ENCODE measurements at places on chromosomes 4 and X.

- DNase-seq: no peak
These were observed 20.5 kb upstream of the CD40LG start for GRCh38 chrX:136627409-136627808.

- no peak for DNase-seq
These were observed 12.1 kb downstream of the EIF1AX start for GRCh38 chrX:20129547-20129946.

DNA sequence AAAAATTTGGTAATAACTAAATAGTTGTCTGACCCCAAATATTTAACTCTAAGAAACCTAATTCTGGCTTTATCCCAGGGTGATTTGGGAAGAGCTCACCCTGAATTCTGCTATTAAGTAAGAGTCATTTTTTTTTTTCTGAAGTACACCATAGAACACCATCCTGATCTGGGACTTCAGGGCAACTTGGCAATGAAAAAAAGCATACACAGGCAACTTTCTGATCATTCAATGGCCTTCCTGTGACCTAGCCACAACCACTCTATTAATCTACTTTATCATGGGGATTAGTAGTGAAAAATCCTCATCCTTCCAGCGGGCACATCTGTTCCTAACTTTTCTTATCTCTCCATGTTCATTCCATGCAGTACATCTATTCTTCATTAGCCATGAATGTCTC, 333.2 kb upstream of the MAD2L1 start:
- no peak for DNase-seq

DNA sequence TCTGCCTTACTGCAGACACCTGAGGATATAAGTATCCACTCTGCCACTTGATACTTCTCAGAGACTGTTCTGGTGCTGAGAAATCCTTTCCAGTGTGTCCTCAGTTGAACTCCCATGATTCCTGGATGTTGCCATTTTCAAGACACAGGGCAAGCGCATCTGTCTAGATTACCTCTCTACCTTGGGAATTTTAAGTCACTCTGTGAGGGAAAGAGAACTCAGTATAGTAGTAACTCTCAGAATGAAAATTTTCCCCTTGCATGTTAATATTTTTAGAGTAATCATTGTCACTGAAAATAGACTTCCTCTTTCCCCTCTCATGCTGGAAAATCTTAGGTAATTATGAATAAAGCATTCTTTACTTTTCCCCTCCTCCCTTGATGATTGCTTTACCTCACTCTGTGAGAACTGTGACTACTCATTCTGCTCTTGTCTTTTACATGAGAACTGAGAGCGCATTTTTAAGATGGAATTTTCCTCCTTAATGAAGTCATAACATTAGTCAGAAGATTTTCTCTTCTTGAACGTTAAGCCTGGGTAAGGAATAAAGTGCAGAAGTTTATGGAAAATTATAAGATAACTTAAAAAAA, 45.0 kb downstream of the TET2 start:
- DNase-seq: no peak

DNA sequence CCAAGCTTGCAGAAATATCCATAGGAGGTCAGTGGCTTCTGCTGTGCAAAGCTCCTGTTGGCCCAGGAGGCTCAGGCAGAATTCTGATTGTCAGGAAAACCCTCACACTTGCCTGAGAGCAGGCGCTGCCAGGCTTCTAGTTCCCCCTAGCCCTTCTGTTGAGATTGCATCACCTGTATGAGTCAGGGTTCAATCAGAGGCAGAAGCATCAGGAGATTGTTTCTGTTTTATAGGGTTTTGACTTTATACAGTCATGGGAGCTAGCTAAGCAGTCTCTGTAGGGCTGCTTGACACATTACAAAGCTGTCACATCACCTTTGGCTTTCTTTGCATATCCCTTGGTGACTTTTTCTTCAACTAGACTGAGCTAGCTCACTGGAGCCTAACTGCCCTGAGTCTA, 27.8 kb downstream of the DIPK2B start:
- peak; percentile 51 for DNase-seq

DNA sequence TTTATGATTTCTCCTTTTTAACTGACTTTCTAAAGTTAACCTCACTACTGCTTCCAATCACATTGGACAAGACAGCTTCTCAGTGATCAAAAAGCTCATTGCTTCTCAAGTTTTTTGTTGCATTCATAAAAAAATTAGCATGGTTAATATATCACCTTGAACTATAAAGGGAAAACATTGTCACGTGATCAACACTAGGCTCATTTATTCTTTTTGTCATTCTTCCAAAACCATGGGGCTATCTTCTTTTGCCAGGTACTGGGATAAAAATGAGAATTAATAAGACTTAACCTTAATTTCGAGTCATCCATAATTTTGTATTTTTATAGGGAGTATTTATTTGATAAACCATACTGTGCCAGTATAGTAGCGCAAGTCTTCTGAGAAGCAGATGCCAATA, 1105.9 kb upstream of the TENM3 start:
- DNase-seq: no peak

- DNase-seq: peak; percentile 54
These were observed 33.4 kb upstream of the SRD5A3 start for GRCh38 chr4:55312489-55313101.

DNA sequence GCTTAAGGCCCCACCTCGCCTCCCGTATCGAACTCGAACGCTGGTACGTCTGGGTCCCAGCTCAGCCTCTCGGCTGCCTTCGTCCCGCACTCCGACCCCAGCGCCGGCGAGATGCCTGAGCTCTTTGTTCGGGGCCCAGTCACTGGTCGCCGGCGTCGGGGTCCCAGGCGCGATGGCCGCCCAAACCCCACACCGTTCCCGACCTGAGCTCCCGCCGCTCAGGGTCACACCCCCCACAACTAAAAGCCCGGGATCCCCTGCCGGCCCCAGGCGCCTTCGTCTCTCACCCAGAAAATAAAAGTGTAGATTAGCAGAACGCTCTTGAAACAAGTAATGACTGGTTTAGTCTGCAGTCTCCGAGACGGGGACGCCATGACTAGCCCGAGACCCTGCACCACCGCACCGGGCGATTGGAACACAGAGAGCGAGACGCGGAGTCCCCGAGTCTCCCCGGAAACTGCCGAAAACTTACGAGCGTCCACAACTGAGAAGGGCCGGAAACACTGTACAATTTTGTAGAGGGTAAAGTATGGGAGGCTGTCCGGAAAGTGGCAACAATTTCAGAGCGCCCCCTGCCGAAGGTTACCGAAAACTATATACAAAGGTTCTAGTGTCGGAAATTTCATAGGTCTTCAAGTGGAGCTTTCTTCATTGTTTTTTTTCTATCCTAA, at the start of gene TSPAN6:
TSPAN6 (minus strand) TSS at position 486 of the 671 bp plus-strand sequence; CDS start at position 374, 112 bp downstream.
- DNase-seq: peak; percentile 87

DNA sequence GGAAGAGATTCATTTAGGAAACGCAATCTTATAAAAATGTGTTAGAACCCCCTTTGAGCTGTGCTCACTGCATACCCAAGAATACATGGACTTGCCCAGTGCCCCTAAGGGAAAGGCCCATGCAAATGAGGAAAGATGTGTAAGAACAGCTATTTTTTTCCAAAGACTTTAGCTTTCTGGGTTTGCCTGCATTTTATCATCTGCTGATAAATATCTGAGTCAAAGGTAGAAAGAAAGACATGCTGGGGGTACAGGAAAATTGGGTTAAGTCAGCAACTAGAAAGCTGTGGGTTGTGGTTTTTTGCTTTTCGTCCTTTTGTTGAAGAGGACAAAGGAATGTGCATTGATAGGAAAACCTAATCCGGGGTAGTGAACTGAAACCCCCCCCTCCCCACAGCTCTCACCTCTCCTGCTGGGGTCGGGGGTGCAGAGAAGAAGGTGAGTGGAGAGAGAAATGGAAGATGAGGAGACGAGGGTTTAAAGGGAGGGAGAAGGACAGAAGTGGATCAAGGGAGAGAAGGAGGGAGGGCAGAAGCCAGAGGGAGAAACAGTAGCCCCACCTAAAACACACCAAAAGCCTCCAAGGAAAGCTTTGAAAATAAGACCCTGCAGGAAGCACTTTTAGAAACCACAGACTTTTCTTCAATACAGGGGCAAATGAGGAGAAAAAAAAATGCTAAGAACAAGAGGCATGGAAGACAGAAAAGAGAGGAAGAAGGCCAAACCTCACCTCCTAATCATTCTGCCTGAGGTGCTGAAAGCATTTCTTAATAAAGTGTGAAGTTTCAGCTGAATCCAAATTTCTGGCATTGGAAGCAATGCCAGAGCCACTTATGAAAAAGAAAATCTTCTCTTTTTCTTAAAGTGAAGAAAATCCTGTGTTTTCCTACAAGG, 49.3 kb downstream of the KDR start:
- peak; percentile 15 for DNase-seq

- DNase-seq: peak; percentile 12
These were observed 107.5 kb downstream of the GABRG1 start for GRCh38 chr4:46016306-46016705.

DNA sequence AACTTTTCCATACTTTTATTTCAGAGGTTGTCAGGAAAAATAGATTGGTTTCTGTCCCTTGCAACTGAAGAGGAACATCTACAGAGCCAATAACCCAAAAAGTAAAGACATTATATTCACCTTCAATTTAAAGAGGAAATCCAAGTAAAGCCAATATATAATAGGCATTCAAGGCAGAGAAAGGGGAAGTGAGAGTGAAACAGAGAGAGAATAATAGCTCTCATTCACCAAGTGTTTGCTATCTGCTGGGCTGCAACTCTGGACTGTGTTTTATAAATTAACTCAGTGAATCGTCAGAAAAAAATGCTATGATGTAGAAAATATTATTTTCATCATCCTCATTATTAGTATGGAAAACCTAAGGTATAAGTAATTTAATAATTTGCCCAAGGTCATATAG, 448.5 kb downstream of the TRAM1L1 start:
- no peak for DNase-seq

- peak; percentile 71 for DNase-seq
These were observed 201.4 kb downstream of the CCNG2 start for GRCh38 chr4:77358315-77358928.

- no peak for DNase-seq
These were observed 54.0 kb downstream of the MCUB start for GRCh38 chr4:109614015-109614414.

DNA sequence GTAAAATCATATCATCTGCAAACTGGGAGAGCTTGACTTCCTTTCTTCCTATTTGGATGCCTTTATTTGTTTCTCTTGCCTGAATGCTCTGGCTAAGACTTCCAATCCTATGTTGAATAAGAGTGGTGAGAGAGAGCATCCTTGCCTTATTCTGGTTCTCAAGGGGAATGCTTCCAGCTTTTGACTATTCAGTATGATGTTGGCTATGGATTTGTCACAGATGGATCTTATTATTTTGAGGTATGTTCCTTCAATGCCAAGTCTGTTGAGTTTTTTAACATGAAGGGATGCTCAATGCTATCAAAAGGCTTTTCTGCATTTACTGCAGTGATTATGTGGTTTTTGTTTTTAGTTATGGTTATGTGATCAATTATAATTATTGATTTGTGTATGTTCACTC, 2144.6 kb upstream of the TENM3 start:
- DNase-seq: no peak

DNA sequence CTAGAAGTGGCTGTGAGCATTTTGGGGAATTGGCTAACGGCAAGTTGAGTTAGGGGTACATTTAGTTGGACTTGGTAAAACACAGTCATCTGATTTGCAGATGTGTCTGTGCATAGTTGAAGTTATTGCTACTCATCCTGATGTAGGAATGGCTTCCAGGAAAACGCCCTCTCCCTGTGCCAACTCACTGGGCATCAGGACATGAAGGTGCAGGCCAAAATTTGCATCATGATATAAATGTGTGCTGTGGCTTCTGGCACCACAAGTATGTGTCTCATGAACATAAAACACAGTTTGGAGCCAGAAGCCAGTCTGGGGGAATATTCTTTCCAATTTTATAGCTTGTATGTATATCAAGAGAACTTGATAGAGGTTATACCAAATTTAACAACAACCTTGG, 54.2 kb upstream of the CBR4 start:
- no peak for DNase-seq

GRCh38 chr4:165626316-165626715, 246.7 kb upstream of the TLL1 start:
- no peak for DNase-seq

GRCh38 chr4:188387179-188387791, 248.0 kb downstream of the TRIML1 start:
- peak; percentile 35 for DNase-seq

DNA sequence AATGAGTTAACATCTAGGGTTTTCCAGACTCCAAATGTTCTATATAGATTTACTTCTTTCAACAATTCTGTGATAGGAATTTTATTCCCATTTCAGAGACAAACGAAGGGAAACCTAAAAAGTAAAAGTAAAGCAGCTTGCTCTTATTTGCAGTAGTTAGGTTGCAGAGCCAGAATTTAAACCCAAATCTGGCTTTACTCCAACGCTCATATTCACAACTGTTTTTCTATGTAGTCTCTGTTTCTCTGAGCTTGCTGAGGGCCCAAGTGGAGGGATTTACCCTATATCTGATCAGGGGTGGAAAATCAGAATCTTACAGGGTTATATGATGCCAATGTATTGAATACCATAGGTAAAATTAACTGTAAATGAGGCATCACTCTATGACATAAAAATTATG, 599.1 kb upstream of the GRIA3 start:
- DNase-seq: no peak

DNA sequence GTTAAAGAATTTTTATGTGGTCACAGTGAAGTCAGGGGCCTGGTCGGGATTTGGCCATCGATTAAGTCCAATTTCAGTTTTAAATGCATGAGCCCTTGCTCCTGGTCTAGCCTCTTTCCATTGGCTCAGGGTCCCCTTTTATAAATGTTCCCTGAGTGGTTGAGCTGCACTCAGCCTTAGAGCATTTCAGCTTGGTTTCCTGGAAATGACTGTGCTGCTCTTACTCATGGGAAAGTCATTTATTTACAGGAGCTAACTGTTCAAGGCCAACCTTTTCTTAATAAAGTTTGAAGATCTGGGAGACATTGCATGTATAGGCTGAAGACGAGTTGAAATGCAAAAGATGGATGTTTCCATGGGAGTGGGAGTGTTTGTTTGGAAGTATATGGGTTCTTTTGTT, 98.8 kb upstream of the CLNK start:
- peak; percentile 40 for DNase-seq

DNA sequence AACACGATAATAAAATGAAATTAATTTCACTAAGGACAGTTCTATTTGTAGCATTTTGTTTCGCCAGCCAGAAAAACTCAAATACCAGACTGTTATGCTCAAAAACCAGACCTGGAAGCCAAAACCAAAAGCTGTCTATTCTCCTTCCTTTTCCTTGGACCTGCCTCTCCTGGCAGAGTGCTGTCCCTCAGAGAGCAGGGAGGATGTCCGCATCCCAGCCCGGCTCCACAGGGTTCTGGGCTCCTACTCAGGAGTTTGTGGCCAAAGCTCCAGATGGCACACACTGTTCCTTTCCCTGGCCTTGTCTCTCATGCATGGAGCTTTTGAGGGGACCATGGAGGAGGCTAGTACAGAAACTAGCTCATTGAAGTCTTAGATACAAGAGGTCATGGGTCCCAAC, 41.9 kb upstream of the C1QTNF7 start:
- DNase-seq: no peak

DNA sequence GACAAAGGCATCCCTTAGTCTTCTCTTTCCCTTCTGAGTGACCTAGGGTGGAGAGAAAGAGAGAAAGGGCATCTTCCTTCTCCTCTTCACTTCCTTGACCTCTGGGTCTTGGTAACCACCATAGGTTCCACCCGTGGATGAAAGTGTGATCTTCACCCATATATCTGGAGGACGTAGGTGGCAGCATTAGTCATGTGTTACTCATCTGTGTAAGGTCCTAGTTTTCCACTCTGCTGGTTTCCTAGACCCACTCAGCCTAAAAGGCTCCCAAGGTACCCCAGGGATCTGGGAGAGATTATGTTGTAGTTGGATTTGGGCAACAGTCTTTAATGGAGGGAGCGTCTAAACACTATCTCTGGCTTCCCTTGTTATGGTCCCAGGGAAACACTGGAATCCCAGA, 45.5 kb upstream of the RAB9B start:
- no peak for DNase-seq

- peak; percentile 87 for DNase-seq
These were observed 24.3 kb upstream of the SRD5A3 start for GRCh38 chr4:55321707-55322264.
